Fibroblast of skin of left quadriceps (primary cell): ENCODE measurements at places on chromosomes 12 and 14.

DNA sequence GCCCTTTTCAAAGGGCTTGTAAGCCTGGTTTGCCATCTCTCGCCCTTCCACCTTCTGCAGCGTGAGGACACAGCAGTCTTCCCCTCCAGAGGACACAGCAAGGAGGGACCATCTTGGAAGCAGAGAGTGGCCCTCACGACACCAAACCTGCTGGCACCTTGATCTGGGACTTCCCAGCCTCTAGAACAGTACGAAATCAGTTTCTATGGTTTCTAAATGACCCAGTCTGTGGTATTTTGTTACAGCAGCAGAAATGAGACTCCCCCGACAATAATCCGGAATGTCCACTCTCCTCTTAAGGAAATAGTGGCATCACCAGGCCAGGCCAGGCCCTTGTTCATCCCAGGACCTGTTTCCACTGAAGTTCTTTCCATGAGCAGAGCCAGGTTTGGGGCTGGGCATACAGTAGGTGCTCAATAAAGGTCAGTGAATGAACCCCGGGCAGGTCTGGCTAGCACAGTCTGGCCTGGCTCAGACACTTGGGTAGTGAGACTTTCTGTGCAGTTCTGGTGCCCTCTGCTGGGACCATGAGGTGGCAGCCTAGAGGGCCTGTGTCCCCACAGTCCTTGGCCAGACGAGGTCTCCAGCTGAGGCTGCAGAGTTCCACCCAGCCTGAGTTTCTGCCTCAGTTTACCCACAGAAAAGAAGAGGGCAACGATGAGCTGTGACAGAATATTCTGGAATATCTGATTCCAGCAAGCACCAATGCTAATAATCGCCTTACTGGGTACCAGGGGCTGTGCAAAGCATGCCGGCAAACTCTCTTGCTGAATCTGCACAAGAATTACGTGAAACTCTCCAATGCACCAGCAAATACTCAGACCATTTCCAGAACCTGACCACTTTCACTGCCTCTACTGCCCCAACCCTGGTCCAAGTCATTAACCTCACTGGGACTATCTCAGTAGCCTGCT lies 14.0 kb downstream of the ABCB9 start:
- DNase-seq: peak; percentile 38

DNA sequence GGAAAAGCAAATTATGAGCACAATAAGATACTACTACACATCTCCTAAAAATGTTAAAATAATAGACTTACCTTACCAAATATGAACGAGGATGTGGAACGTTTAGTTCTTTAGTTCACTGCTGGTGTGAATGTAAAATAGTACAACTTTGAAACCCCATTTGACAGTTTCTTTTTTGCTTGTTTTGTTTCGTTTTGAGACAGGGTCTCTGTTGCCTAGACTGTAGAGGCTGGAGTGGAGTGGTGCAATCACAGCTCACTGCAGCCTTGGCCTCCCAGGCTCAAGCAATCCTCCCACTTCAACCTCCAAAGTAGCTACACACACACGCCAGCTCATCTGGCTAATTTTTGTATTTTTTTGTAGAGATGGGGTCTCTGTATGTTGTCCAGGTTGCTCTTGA lies 136.4 kb upstream of the FAR2 start:
- DNase-seq: no peak

- DNase-seq: no peak
Measured at GRCh38 chr14:93185349-93185720, 218 bp downstream of the LYSET start.

DNA sequence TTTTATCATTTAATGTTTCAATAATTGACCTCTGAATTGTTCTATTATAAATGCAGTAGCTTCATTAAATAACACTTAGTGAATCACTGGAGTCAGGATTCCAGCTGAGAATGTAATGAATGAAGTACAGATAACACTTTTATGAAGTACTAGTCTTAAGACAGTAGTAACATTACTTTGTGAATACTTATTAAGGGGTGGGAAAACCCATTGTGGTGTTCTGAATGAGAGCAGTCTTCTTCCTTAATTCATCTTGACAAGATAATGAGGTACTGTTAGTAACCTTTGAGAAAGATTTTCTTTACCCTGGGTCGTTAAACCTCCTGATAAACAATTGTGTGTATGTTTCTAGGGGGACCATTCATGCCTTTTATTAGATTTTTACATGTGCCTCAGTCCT lies 12.7 kb downstream of the NUP107 start:
- DNase-seq: no peak

- no peak for DNase-seq
Measured at GRCh38 chr14:64755781-64756221, 51.6 kb downstream of the PLEKHG3 start.

- DNase-seq: no peak
Measured at GRCh38 chr12:51841727-51842126, 6.8 kb downstream of the FIGNL2 start.

DNA sequence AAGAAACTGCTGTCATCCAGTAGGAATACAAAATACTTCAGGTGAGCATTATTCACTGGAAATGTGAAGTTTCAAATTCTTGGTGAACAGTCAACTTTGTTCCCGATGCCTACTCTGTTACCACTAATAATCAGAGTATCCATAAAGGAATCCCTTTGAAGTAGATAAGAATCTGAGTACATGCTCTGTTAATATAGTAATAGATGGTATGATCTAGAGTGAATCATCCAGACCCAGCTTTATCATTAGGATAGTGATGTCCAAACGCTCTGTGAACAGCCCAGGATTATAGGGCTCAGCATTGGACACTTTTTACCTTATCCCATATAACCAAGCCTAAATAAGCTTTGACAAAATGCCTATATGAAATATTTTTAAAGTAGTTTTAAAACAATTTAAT lies 33.3 kb downstream of the PPP2R3C start:
- no peak for DNase-seq

DNA sequence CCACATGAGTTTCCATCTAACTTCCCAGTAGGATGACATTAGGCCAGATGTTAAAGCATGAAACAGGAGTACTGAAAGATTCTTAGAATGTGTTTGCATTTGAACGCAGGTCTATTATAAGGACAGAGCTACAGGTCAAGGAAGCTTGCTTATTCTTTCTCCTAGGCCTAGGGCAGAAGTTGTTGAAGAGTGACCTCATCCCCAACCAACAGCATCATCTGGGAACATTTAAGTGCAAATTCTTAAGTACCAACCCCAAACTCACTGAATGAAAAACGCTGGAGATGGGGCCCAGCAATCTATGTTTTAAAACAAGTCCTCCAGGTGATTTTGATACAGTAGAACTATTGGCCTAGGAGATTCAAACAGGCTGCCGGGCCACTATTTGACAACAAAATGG lies 52.4 kb downstream of the PAPLN start:
- no peak for DNase-seq

DNA sequence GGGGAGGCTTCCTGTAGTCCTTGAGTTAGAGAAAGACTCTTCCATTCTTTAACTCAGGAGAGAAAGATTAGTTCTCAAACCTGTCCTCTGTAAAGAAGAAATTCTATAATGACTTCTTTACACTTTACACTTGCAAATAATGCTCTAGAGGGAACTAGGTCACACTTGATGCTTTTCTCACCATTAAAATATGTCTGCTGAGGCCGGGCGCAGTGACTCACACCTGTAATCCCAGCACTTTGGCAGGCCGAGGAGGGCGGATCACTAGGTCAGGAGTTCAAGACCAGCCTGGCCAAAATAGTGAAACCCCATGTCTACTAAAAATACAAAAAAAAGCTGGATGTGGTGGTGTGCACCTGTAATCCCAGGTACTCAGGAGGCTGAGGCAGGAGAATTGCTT lies 6.3 kb downstream of the NTN4 start:
- DNase-seq: no peak

GRCh38 chr14:91926131-91926890 lies 21.2 kb downstream of the FBLN5 start:
- no peak for DNase-seq

DNA sequence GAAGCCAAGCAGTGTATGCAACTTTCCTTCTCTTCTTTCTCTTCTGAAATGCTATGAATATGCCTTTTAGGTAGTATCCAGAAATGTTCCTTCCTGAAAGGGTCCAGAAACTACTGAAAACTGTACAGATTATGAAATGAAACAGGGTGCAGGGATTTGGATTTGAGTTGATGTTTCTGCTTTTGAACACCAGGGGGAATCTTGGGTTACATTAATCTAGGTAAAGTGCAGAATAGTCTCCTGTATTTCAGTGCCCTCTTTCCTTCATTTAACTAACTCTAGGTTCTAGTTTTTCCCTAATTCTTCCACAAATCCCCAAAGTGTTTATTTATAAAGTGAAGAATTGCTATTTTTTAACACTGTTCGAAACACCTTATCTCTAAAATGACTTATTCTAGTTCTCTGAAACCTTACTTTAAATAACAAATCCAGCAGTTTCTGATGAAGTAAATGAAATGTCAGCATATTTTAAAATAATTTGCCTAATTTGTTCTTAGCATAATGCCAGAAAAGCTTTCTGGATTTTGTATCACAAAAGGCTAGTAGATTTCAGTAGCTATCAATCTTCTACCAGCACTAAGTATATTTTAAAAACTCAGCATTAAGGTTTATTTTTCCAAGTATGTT lies 111.9 kb downstream of the LRRK2 start:
- DNase-seq: no peak

DNA sequence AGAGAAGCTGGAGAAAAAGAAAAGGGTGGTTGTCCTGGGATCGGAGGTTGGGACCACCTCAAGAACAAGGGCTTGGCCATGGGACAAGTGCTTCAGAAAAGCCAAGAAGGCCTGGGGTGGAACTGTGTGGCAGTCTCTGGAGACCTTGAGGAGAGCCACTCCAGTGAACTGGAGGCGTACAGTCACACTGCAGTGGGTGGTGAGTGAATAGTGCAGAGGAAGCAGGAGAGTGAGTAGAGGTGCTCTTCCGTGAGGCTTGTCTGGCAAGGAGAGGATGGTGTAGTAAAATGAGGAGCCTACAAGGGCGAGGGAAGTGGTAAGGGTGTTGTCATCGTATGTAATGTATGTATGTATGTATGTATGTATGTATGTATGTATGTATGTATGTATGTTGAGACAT lies 20.9 kb downstream of the RASSF3 start:
- DNase-seq: no peak

DNA sequence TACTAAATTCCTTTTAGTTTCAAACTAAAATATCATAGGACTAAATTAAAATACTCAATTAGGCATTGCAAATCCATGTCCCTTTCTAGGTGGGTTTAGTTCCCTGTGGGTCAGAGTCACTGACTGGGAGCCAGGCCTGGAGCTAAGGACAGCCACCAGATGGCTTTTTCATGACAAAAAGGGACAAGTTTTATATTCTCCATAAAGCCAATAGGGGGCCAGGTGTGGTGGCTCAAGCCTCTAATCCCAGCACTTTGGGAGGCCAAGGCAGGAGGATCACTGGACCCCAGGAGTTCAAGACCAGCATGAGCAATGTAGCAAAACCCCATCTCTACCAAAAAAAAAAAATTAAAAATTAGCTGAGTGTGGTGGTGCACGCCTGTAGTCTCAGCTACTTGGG lies 35.4 kb upstream of the EIF5 start:
- no peak for DNase-seq
